ENCODE measurements at places on chromosomes 4 and X.

DNA sequence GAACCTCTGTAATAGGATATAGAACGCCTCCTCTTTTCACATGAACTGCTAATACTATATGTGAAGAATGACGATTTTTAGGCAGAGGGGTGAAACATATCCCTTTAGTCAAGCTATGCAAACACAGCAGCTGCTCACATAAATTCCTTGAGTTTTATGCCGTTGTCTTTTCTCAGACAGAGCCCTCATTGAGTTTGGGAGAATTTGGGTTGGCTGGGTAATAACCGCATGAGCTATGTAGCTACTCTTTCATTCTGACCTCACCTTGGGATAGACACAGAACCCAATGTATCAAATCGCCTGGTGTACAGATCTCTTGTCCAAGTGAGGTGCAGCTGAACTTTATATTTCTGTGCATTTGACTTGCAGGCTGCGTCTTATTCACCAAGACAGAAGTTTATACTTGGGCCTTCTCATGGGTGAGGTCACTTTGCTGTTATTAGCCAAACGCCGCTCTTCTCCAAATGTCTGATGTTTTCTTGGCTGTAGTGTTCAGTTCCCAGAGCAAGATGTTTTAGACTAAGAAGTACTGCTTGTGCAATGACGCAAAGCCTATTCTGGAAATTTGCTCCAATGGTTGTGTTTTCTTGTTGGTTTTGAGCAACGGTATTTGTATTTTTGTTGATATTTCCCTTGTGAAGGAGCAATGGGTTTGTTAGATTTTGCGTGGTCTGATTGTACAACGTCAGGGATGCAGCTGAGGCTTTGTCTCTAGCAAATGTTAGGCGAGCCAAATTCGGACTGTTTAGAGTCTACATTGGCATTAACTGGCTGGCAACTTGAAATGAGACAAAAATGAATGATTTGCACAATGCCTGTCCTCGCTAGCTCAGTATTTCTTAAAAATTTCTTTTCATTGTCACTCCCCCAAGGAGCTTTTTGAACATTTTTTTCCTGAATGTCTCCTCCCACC is 11.2 kb upstream of the SPARCL1 start:
- DNase-seq, result no peak

- no peak for DNase-seq
These were observed 20.0 kb upstream of the VCX2 start for GRCh38 chrX:8191022-8191421.

- no peak for DNase-seq
These were observed 103.8 kb downstream of the TBC1D19 start for GRCh38 chr4:26687728-26688127.

- DNase-seq, result no peak
These were observed 50.8 kb upstream of the FBXW7 start for GRCh38 chr4:152586668-152587067.

DNA sequence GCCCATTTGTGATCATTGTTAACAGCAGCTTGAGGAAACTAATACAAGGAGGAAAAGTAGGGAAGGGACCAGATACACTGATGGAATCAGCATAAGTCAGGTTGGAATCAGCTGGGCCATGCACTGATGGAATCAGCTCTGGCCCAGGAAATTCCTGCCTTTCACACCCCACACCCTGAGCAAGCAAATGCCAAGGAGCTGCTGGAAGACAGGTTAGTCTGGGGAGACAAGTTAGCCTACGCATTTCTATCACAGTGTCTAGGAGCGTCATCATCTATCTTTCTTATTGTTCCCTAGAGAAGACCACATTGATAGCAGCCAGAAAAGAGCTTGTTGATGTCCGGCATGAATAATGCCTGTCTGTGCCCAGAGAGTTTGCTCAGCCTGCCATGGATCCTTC is 16.2 kb upstream of the CEP135 start:
- no peak for DNase-seq

GRCh38 chrX:41802958-41803357 is 79.0 kb downstream of the GPR82 start:
- no peak for DNase-seq

- DNase-seq, result no peak
These were observed 49.4 kb upstream of the ENOX2 start for GRCh38 chrX:130952266-130953043.

Measured in NCI-H2081 treated with DMSO at 0.1 percent for 48 hours (cell line).